ENCODE measurements at places on chromosomes 6 and 20. TPM values are rescaled to one million over a fixed set of nuclear protein-coding genes. Genes with fewer than 3 reads are reported as not detected.

BMP7 gene
- total RNA-seq = 0.39 TPM

DNA sequence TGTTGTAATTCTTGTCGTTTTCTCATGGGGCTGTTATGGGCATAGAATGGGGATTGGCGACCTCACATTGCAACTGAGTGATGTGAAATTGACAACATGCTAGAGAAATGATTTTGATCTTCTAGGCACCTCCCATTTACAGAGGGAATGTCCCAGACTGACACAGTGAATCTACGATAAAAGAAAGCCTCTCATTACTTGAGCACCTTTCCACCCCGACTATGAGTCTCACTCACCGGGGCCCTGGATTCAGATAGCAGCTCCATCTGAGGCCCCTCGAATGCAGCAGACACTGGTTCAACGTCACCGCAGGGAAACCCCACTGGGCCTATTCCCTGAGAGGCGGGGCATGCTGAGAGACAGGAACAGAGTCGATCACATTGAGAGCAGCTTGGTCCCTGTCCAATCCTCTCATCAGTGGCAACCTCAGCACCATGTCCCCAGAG, 49.1 kb downstream of the NFATC2 start:
- H3K36me3 ChIP-seq = peaks cover 14% of the 10 kb centered on the region
- peak; percentile 53 for DNase-seq
- peak overlapping the region; percentile 77 for H3K4me3 ChIP-seq
- no peaks in the 10 kb centered on the region for H3K27me3 ChIP-seq

DNA sequence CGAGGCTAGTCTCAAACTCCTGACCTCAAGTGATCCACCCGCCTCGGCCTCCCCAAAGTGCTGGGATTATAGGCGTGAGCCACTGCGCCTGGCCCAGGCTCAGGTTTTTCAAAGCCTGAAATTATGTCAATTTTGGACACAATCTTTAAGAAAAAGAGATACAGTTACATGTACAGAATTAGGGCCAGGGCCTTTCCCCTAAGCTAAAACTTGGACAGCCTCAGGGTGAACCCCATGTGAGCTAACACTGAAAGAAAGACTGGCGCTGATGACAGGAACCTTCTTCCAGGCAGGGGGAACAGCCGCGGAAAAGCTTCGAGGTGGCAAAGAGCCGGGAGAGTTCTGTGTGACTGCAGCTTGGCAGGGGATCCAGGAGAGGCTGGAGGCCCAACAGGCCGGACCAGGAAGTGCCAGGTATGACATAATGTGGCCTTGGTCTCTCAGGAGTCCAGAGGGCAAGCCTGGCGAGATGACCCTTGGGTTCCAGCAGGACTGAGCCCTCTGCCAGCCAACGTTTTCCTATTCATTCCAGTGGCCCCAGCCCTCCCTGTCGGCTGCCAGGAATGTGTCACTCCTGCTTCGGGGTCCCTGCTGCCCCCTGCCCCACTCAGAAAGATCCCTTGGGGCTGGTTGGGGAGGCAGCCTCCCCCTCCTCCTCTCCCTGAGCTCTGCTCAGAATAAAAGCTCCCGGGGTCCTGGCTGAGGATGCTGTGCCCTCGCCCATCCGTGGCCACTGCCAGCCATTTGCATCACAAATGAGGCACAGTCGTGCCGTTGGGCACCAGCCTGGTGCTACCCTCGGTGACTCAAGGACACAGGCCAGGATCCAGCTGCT, 37.3 kb downstream of the RBM38 start:
- H3K27me3 ChIP-seq = no peaks in the 10 kb centered on the region
- H3K4me3 ChIP-seq = no peak overlapping the region
- H3K4me1 ChIP-seq = peaks cover 54% of the 10 kb centered on the region
- H3K36me3 ChIP-seq = no peaks in the 10 kb centered on the region

DNA sequence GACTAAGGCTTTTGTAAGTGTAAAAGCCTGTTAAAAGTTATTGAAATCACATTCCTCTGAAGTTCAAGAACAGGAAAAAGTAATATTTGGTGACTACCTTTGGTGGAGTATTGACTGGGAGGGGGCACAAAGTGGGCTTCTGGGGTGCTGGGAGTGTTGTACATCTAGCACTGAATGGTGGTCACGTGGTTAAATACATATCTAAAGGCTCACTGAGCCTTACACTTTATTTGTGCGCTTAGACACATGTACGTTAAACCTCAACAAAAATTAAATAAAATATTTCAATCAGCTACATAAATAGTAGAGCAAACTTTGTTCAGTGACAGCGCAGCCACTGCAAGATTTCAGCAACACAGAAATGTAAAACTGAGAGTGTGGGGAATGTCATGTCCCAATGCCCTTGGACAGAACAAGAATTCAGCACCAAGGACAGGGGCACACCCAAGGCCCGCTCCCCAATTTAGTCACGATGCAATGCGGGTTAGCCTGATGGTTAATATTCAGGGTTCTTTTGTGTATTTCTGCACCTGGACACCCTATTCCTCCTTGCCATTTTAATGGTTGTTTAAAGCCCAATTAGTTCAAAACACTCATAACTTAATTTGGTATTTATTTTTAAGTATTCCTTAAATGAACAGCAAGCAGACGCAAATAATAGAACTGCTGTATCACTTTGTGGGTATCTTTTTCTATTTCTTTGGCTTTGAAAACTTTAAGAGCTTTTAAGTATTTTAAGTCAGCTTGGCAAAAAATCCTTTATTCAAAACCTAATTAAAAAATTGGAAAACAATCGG, 37.4 kb downstream of the ANGPT4 start:
- no peak overlapping the region for H3K4me3 ChIP-seq
- H3K4me1 ChIP-seq = peaks cover 26% of the 10 kb centered on the region
- peaks cover 3% of the 10 kb centered on the region for H3K36me3 ChIP-seq
- H3K27me3 ChIP-seq = peaks cover 13% of the 10 kb centered on the region

GRCh38 chr6:43578748-43579147, 2.8 kb downstream of the POLH start:
- H3K27ac ChIP-seq = peak overlapping the region; percentile 61
- H3K36me3 ChIP-seq = peaks cover 12% of the 10 kb centered on the region
- no peaks in the 10 kb centered on the region for H3K27me3 ChIP-seq
- no peak for DNase-seq

DNA sequence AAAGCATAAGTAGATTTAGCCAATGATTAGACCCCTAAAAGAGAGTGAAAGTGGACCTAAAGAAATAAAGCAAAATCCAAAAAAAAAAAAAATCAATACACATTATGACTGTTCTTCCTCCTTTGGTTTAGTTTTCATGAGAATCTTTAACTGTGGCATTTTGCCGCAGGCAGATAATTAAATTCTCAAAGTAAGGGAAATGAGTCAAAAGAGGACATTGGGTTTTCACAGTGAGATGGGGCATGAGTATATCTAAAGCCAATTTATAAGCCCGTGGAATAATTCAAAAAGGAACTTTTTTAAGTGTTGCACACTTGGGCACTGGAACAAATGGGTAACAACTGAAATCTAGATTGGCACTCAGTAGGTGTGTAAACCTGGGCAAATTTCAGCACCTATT, 230.3 kb downstream of the PKHD1 start:
- H3K27ac ChIP-seq = no peak overlapping the region
- no peaks in the 10 kb centered on the region for H3K36me3 ChIP-seq
- H3K4me1 ChIP-seq = no peaks in the 10 kb centered on the region

- peak; percentile 12 for DNase-seq
- H3K27ac ChIP-seq = peak overlapping the region; percentile 50
- H3K27me3 ChIP-seq = no peaks in the 10 kb centered on the region
- peaks cover 48% of the 10 kb centered on the region for H3K4me1 ChIP-seq
Measured at GRCh38 chr6:134980846-134981245, 30.9 kb upstream of the ALDH8A1 start.

RAET1L gene
- not detected for total RNA-seq

RBBP8NL gene
- not detected for total RNA-seq

OPRM1 gene
- total RNA-seq = not detected

DNA sequence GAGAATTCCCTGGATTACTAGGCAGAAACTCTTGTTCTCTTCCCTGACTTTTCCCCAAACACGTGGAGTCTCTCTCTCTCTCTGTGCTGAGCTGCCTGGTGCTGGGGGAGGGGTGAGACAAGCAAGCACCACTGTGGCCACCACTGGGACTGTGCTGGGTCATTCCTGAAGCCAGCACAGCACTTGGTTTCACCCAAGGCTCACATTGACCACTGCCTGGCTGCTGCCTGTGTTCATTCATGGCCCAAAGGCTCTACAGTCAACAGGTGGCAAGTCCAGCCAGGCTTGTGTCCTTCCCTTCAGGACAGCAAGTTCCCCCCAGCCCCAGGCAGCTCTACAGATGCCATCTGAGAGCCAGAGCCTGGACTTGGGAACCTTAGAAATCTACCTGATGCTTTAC, 92.2 kb downstream of the CTNNBL1 start:
- H3K36me3 ChIP-seq = peaks cover 5% of the 10 kb centered on the region
- DNase-seq = no peak
- no peaks in the 10 kb centered on the region for H3K27me3 ChIP-seq
- no peak overlapping the region for H3K27ac ChIP-seq
- H3K4me1 ChIP-seq = no peaks in the 10 kb centered on the region

- H3K27ac ChIP-seq = peak overlapping the region; percentile 74
- H3K4me1 ChIP-seq = peaks cover 83% of the 10 kb centered on the region
- no peaks in the 10 kb centered on the region for H3K27me3 ChIP-seq
- no peak for DNase-seq
Measured at GRCh38 chr6:13667655-13668054, 44.0 kb downstream of the RANBP9 start.

DNA sequence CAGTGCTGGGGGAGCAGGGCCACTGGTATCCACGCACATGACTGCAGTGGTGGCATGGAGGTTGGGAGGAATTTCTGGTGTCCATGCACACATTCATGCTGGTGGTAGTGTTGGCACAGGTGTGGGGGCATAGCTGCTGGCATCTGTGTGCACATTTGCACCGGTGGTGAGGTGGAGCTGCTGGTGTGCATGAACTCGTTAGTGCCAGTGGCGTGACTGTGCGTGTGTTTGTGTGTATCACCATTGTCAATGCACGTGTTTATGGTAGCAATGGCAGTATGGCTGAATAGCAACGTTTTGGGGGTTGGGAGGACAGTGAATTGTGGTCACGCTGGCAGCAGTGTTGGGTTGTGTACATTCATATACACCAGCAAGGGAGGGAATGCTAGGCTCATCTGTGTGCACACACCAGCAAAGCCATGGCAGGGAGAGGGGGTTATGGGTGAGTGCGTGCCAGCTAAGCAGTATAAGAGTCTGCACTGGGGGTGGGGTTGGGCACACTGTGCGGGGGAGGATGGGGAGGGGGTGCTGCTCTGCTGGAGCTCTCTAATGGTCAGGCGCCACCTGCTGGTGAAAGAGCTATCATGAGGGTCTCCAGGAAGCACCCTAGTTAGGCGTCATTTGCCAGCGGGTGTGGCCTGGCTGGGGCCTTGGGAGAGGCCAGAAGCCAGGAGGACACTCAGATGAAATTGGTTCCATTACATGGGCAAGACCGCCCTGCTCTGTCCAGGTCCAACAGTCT, 626.1 kb upstream of the ID4 start:
- H3K4me1 ChIP-seq = no peaks in the 10 kb centered on the region
- no peak overlapping the region for H3K27ac ChIP-seq
- no peaks in the 10 kb centered on the region for H3K27me3 ChIP-seq
- H3K36me3 ChIP-seq = no peaks in the 10 kb centered on the region
- no peak overlapping the region for H3K4me3 ChIP-seq

NKAIN2 gene
- not detected for total RNA-seq

HLA-DOA gene
- 3.1 TPM for total RNA-seq

FHL5 gene
- not detected for total RNA-seq

C2 gene
- total RNA-seq = 3.4 TPM

DNA sequence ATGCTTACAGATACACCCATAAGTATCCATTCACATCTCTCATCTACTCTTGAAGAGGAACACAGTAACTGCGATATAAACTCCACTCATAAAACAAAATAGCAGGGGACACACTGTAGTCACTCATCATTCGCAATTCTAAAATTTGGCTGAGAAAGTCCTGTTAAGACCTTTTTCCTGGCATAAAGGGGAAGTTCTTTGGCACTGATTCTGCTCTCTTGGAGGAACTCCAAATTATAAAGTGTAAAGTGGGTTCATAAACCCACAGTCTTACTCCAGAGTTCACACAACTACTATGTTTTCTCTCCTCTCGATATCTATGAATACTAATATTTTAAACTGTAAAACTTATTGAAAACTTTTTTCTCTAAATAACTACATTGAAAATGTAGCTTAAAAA, 80.6 kb downstream of the ADGB start:
- no peaks in the 10 kb centered on the region for H3K27me3 ChIP-seq
- DNase-seq = no peak
- no peak overlapping the region for H3K27ac ChIP-seq
- no peaks in the 10 kb centered on the region for H3K4me1 ChIP-seq

DNA sequence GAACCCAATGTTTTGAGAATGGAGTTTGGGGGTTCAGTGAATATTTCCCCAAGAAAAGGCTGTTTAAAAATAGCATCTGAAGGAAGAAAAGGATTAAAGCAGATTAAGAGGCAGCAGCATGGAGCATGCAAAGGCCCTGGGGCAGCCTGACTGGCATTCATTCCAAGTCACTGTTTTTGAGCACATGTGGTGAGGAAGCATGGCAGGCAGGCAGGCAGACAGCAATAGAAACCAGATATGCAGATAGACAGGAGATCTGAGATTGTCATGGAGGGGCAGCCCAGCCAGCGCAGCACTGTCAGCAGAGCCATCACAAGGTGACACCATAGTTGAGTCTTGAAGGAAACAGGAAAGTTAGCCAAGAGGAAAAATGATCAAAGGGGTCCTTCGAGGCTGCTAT, 37.8 kb downstream of the SIRPA start:
- H3K4me3 ChIP-seq = no peak overlapping the region
- H3K4me1 ChIP-seq = no peaks in the 10 kb centered on the region
- no peak for DNase-seq
- H3K36me3 ChIP-seq = no peaks in the 10 kb centered on the region
- H3K27me3 ChIP-seq = peaks cover 41% of the 10 kb centered on the region

DNA sequence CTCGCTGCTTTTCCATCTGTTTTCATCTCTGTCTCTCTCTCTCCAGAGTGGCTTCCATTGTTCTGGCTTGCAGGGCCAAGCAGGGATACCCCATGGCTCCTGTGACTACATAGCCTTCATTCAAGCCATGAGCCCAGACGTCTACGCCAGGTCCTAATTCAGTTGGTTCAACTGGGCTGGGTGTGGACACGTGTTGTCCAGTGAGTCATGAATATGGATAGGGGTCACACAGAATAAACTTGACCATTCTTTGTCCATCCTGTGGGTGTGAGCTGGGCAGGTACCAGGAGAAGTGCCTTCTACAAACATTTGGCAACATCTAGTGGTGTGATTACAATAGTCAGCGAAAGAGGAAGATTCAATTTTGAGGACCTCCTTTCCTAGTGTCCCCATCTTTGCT, 96.9 kb upstream of the ARMC2 start:
- H3K4me3 ChIP-seq = no peak overlapping the region
- no peak overlapping the region for H3K27ac ChIP-seq
- H3K27me3 ChIP-seq = peaks cover 7% of the 10 kb centered on the region

DNA sequence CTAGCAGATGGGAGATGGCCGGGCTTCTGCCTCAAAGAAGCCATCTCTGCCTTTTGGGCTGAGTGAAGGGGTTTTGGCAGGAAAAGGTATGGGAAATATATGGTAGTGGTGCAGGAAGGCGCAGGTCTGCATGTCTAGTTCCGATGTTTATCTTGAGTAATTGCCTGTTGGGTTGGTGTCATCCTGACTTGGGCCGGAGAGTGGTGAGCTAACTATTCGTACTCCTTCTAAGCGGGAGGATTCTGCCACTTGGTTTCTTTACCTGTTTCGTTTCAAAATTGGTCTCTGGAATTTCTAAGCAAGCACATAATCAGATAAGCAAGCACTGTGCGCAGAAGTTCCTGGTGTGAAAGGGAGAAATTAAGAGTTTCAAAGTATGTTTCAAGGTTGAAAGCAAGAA, 229.6 kb downstream of the SAMD5 start:
- H3K4me3 ChIP-seq = no peak overlapping the region
- no peaks in the 10 kb centered on the region for H3K36me3 ChIP-seq
- no peak overlapping the region for H3K27ac ChIP-seq
- H3K27me3 ChIP-seq = peaks cover 8% of the 10 kb centered on the region

GRCh38 chr6:20718705-20719653, 184.7 kb downstream of the CDKAL1 start:
- no peak for DNase-seq
- no peak overlapping the region for H3K4me3 ChIP-seq
- peaks cover 4% of the 10 kb centered on the region for H3K36me3 ChIP-seq

GLP1R gene
- 0.77 TPM for total RNA-seq

Data from activated T-cell treated with anti-CD3 and anti-CD28 coated beads, Interleukin-2, amount 50 U/mL, for 72 hours (primary cell).